DMS79 treated with DMSO at 0.1 percent for 48 hours (cell line): ENCODE measurements at places on chromosomes 12 and 14.
A peak's percentile ranks its signal among the peaks of the same experiment; 100 is the strongest.

DNA sequence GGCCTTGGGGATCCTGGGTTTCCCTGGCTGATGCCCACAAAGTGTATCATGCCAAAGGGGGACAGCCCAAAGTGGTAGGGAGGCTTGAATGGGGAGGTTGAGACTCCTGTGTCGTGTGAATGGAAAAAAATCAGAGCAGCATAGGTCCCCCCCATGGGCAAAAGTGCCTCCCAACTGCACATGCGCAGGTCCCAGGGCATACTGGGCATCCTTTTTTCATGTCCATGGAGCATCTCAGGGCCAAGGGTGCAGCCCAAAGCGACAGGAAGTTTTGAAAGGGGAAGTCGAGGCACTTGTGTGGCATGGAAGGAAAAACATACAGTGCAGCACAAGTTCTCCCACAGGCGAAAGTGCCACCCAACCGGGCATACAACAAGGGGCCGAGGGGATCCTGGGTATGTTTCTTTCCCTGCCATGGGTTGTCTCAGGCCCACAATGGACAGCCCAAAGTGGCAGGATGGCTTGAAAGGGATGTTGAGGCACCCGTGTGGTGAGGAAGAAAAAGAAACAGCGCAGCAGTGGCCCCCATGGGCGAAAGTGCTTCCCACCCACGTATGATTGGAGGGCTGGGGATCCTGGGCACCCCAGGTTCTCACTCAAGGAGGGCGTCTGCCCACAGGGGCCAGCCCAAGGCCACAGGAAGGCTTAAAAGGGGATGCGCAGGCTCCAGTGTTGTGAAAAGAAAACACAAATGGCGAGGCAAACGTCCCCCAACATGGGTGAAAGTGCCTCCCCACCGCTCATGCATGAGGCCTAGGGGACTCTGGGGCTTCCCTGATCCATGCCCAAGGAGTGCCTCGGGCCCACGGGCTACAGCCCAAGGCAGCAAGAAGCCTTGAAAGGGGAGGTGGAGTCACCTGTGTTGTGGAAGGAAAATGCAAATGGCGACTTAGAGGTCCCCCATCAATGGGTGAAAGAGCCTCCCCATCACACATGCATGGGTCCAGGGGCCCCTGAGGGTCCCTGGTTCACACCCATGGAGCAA lies 573.7 kb downstream of the ALG10 start:
- no peak for DNase-seq

- no peak for DNase-seq
Measured at GRCh38 chr12:111368291-111368787, 556 bp downstream of the PHETA1 start.

DNA sequence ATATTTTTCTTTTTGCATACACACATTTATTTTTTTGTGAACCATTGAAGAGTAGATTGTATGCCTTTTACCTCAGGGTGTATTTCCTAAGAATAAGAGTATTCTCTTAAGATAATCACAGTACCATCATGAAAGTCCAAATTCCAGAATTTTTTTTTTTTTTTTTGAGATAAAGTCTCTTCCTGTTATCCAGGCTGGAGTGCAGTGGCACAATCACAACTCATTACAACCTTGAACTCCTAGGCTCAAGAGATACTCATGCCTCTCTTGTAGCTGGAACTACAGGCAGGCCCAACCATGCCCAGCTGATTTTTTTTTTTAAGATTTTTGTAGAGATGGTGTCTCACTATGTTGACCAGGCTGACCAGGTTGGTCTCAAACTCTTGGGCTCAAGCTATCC lies 10.9 kb downstream of the FRS2 start:
- DNase-seq = no peak

- no peak for DNase-seq
Measured at GRCh38 chr12:14186193-14186502, 179.3 kb upstream of the ATF7IP start.

DNA sequence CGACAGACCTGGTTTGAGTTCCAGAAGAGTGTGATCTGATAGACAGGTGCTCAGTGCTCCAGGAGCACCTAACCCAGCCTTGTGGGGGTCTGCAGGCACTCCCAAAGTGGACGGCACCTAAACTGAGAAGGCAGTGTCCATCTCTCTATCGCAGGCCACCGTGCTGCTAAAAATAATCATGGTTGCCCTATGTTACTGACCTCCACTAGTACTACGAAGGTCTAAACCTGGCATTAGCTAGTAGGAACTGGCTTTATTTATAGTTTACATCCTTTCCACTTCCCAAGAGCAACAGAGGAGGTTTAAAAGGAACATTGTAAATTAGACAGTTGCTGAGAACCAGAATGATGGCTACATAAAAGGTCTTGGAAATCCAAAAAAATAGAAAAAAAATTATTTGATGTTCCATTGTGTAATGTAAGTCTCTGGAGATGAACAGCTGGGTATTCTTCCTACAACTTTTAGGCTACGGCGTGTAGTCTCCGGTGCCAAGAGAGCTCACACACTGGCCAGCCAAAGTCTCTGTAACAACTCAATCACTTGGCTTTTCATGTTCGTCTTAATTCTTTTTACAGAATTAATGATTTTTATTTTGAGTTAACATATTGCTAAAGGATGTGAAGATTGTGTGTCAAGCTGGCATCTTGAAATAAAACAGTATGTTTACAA lies 27.3 kb downstream of the PPFIBP1 start:
- DNase-seq = no peak

GRCh38 chr12:9980126-9980525 lies 8.9 kb downstream of the CLEC12A start:
- DNase-seq = no peak

GRCh38 chr12:93912086-93912733 lies 235.0 kb downstream of the CRADD start:
- DNase-seq = no peak

DNA sequence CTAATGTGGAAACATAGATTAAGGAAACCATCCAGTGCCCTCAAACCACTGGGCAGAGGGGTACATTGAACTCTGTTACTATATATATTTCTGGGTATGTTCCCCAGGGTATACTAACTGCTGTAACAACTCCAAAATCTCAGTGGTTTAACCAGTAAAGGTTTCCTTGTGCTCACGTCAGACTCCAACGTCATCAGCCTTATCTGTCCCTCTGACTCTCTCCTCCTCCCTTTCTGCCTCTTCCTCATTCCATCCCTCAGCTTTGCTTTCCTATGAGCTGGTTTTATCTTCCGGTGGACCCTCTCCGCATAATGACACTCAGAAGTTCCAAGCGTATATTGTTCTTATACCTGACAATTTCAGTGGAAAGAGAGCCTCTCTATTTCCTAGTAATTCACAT lies 21.2 kb upstream of the SMCO2 start:
- no peak for DNase-seq

GRCh38 chr14:100692859-100693558 lies 33.7 kb upstream of the DLK1 start:
- peak; percentile 90 for DNase-seq

GRCh38 chr12:57918147-57918546 lies 23.2 kb upstream of the ATP23 start:
- DNase-seq = no peak

DNA sequence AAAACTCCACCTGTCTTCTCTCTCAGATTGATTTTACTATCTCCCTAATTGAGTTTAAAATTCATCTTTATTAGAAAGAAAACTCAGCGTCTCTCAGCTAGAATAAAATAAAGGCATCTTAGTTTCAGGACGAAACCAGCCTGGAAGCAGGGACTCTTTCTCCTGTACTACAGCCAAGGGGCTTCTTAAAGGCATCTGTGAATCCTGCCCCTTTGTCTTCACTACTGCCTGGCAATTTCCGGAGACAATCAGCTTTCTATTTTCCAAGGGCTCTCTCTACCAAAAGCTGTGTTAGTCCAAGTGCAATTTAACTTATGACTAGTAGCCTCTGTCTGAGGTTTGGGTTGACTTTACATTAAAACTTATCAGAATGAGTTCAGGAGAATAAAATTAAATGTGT lies 623.3 kb upstream of the FOXG1 start:
- no peak for DNase-seq

- DNase-seq = no peak
Measured at GRCh38 chr12:91379051-91379775, 196.6 kb upstream of the DCN start.

DNA sequence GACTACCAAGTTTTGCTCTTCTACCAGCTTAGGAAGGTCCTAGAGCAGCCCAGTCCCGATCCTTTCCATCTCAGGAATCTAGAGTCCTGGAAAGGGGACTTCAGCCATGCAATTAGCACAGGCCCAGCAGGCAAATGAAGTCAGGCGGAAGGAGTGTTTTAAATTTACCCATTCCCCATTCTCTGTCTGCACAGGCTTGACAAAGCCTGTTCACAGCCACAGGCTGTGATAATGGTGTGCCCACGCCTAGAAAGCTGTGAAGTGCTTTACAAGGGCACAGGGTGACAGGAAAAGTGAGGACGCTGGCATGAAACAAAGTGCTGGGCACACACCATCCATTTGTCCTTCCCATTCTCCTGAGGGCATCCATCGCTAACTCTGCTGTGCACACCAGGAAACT lies 79.0 kb downstream of the PITPNM2 start:
- peak; percentile 12 for DNase-seq

DNA sequence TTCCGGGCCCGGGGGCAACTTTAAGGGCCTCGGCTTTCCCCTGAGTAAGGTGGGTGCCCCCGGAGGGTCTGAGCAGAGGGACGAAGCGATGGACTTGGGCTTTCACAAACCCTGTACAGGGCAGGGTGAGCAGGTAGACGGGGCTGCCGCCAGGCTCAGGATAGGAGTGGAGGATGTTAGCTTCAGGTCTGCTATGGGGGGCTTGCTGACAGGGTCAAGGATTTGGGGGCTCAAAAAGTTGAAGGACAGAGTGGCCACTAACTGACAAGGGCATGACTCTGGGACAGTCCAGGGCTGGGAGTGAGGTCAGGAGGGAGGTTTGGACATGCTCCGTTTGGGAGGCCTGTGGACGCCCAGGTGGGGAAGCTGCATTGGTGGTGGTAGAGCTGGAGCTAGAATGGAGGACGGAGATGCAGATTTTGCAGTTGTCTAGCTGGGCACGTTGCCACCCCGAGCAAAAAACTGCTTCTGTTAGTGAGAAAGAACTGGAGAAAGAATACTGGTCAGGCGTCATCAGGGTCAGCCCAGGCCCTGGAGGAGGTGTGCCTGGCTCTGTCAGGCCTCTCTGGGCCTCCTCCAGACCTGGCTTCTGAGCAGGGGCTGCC lies 113.3 kb downstream of the ADGRD1 start:
- DNase-seq = no peak

GRCh38 chr12:1309613-1310012 lies 284.8 kb downstream of the FBXL14 start:
- DNase-seq = no peak

GRCh38 chr12:44775901-44776300 lies 100.2 kb downstream of the NELL2 start:
- DNase-seq = no peak

DNA sequence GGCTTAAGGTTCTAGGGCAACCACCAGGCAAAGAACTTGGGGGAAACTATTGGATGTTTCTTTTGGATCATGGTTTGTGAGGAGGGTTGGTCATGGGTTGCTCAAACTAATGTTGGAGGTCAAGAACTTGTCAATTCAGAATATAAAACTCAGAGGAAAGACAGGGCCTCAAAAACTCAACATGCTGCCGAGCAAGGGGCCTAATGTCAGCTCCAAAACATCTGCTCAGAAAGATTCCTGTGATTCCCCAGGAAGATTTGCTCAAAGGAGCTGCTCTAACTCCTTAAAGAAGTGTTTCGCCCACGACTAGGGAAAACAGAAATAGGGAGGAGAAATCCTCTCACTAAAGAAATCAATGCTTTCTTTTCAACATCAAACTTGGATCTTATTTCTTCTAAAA lies 3.7 kb upstream of the IGF1 start:
- DNase-seq = no peak

DNA sequence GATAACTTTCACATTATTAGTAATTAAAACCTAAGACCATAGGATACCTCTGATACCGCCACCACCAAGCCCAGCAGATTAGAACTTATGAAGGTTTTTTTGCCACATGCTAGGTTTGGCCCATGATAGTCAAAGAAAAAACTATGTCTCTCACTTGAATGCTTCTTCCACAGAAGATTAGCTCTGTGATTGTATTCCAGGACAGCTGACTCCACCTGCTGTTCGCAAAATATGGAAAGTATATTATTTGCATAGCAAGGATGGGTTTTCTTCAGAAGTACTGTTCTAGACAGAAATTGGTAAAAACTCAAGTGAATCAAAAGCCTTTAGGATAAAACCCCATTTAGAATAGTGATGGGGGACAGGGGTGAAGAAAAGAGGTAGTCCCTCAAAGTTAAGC lies 42.2 kb downstream of the PPFIBP1 start:
- no peak for DNase-seq

DNA sequence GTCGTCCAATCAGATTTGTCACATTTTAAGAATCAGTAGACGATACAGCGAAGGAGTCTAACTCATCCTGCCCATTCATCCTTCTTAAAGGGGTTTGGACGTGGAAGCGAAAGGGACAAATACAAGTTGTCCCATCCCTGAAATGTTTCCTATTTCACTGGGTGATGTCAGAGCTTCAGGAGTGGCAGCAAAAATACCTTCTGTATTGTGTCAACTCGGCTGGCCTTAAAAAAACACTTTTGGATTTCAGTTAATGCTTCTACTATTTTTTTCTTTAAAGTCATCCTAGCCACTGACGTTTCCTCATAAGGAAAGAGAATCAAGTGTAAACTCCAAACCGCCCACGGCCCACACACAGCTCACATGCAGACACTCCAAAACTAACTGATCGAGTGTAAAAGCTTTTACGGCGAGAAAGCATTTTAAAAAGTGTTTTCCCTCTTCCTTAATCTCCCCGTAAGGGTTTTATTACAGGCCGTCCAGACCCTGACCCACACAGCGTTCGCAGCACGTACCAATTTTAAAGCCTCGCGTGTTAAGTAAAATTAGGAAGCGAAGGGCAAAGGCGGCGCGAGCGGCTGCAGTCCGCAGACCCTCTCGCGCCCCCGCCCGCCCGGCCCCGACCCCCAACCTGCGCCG lies 593 bp downstream of the CFL2 start:
- DNase-seq = peak; percentile 90

- no peak for DNase-seq
Measured at GRCh38 chr14:91207008-91207407, 37.5 kb downstream of the GPR68 start.

DNA sequence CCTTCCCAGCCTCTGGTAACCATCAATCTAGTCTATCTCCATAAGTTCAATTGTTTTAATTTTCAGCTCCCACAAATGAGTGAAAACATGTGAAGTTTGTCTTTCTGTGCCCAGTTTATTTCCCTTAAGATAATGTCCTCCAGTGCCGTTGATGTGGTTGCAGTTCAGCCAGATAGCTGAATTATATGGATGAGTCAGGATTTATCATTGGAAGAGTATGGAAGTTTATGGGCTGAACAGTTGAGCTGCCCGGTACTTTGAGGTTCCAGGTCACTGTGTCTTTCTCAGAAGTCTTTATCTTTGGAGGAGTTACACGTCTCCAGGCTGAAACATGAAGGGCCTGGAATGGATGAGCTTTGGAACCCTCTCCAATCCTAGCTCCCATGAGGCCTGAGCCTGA lies 120.1 kb downstream of the ASCL4 start:
- DNase-seq = no peak

- DNase-seq = peak; percentile 61
Measured at GRCh38 chr14:31206536-31207286, 882 bp downstream of the HECTD1 start.

GRCh38 chr12:124616394-124617221 lies 49.2 kb upstream of the NCOR2 start:
- no peak for DNase-seq

- no peak for DNase-seq
Measured at GRCh38 chr12:99388671-99389195, 258.8 kb upstream of the GARIN6 start.

GRCh38 chr12:123064366-123064765 lies 83.9 kb downstream of the ARL6IP4 start:
- DNase-seq = no peak
